ENCODE measurements at places on chromosomes 13 and 19.

DNA sequence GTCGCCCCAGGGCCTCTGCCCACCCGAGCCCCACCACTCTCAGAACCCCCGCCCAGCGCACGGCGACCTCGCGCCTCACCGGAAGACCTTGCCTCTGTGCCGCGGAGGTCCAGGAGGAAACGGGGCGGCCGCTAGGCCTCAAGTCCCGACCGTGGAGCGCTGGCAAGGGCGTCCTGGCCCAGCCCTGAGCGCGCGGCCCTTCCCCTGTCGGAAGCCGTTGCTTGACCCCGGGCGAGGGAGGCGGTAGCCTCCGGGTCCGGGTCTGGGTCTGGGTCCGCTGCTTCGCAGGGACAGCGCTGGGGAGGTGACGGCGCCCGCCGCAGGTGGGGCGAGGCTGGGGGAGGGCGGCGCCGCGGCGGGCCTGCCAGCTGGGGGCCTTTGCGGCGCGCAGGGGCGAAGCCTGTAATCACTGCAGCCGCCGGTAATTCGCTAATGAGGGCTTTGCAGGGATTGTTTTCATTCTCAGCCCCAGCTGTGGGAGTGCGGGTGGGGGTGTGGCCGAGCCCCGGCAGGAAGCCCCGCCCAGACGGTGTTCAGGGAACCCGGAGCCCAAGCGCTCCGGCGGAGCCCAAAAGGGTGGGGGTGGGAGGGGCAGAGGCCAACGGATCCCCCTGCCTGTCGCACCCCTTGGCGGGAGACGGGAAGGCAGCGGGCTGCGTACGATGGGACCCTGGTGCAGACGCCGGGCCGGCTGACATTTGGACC lies 8.6 kb downstream of the C19orf25 start:
- DNase-seq = peak; percentile 96

DNA sequence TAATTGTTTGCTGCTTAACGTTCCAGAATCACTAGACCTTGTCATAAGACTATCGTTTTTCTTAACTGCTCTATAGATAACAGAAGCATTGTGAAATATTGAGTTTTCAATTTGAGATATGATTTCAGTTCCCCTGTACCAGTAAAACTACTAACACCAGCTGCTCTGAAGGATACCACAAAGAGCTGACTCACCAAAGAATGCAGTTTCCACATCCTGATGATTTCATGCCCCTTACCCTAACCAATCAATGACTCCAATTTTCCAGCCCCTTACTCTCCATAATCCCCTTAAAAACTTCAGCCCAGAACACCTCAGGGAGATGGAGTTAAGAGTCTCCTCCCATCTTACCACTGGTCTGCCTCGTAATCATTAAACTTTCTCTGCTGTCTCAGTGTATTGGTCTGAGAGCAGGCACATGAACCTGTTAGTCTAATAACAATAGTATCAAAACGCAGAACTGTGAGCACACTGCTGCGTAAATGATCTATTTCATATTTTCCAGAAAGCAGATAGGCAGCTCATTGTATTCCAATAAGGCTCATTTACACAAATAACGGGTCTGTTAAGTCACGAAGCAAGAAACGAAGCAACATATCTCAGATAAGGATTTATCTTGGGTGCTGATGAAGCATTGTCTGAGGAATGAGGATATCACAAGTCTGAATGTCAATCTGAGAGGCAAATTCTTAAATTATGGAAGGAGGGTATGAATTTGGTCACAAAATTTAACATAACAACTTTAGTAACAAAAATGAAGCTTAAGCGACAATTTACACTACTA lies 14.1 kb upstream of the CCNA1 start:
- no peak for DNase-seq

- DNase-seq = peak; percentile 46
Observed at GRCh38 chr13:99015606-99016490, 38.0 kb upstream of the DOCK9 start.

- DNase-seq = no peak
Observed at GRCh38 chr19:30338041-30338456, 34.1 kb upstream of the ZNF536 start.

DNA sequence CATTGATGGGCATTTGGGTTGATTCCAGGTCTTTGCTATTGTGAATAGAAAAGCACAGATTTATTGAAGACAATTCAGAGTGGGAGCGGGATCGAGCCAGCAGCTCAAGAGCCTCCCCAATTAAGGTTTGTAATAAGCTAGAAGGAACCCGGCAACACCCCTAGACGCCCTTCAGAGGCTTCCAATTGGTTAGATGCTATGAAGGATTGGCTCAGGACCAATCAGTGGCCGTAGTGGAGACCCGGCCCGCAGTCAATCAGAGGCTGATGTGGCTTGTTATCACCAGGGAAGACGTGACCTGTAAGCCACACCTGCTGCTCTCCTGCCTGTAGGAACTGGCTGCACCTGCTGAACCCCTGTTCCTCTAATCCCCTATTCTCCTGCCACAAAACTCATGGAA lies 14.6 kb downstream of the SIGLEC11 start:
- no peak for DNase-seq

- DNase-seq = no peak
Observed at GRCh38 chr13:114134944-114135610, 2.7 kb upstream of the RASA3 start.

DNA sequence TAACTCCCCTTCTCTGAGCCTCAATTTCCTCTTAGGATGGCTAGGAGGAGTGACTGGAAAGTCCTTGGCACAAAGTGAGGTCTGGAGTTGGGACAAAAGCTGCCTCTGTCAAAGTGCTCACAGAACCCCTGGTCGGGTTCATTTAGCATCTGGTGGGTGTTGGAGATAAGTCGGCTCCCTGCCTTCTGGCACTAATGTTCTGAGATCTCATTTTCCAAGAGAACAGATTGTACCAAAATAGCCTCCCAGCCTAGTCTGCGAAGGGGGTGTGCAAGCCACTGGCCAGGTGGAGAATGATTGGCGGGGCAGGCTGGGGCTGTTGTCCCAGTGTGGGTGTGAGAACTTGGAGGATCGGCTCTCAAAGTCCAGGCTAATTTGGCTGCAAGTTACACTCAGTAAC lies 20.7 kb upstream of the NWD1 start:
- DNase-seq = no peak

GRCh38 chr19:56314018-56314380 lies 640 bp downstream of the ZSCAN5A start:
- peak; percentile 90 for DNase-seq

GRCh38 chr19:8466018-8466417 lies 21.2 kb downstream of the HNRNPM start:
- no peak for DNase-seq

- no peak for DNase-seq
Observed at GRCh38 chr19:30696514-30696913, 324.3 kb downstream of the ZNF536 start.

DNA sequence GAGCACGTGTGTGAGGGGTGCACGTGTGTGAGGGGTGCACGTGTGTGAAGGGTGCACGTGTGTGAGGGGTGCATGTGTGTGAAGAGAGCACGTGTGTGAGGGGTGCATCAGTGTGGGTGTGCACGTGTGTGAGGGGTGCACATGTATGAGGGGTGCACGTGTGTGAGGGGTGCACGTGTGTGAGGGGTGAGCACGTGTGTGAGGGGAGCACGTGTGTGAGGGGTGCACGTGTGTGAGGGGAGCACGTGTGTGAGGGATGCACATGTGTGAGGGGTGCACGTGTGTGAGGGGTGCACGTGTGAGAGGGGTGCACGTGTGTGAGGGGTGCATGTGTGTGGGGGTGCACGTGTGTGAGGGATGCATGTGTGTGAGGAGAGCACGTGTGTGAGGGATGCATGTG lies 15.7 kb downstream of the RASA3 start:
- DNase-seq = no peak

DNA sequence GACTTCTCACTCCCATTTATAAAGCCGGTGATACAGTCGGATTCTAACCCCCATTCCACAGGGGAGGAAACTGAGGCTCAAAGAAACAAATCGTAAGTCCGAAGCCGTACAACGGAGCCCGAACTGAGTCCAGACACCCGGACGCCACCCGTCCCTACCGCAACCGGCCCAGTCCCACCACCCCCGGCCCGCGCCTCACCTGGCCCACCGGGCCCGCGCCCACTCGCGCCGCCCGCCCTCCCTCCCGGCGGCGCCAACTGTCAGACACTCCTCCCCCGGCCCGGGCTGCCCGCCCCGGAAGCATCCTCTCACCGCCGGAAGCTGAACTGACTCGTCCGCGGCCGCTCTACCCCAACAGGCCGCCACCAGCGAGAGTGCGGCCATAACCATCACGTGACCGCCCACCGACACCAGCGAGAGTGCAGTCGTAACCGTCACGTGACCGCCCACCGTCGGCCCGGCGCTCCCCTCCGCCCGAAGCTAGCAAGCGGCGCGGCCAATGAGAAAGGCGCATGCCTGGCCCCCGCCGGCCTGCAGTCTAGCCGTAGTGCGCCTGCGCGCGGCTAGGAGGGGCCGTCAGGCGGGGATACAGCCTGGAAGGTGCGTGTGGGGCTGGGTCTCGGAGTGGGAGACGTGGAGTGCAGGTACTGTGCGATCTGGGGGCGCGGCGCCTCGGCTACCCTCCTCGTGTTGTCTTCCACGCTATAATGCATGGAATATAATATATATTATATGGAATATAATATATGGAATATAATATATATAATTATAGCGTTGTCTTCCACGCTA lies at the start of the genes C19orf47 and PLD3:
C19orf47 (minus strand) TSS at position 273 of the 789 bp plus-strand sequence. CDS start 6,540 bp downstream, outside the sequence.
PLD3 (plus strand) TSS at position 571 of the 789 bp plus-strand sequence. CDS start 17,789 bp downstream, outside the sequence.
- peak; percentile 100 for DNase-seq

DNA sequence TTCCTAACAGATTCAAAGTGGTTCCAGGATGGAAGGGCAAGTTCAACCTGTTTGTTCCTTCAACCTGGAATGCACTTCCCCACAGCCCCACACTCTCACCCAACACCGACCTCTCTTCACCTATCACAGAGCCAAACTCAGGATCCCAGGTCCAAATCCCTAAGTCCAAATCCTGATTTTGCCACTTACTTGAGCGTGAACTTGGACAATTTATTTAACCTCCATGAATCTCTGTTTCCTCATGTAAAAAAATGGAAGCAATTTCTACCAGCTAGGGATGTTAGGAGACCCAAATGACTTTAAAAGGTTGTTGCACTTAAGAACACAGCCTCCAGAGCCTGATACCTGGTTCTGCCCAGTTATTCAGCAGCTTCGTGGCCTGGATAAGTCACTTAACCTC lies 5.4 kb upstream of the IGSF23 start:
- no peak for DNase-seq

DNA sequence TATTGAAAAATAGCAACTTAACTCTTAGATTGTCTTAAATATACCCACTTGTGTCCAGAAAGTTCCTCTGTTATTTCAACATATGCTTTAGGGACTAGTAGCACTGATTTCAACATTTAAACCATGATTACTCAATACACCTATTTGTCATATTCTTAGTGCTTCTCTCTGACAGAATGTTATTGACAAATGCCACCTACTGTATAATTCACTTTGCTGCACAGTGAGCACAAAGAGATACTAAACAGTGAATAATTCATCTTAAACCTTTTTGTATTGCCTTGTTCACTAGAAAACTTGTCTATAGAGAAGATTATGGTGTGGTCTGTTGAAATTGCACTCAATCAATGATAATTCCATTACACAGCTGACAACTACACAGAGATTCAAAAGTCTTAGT lies 692.6 kb downstream of the PCDH17 start:
- DNase-seq = peak; percentile 9

GRCh38 chr13:44573790-44574465 lies 2.2 kb downstream of the TSC22D1 start:
- peak; percentile 66 for DNase-seq

- DNase-seq = no peak
Observed at GRCh38 chr13:23081901-23082300, 98.9 kb upstream of the SGCG start.

- no peak for DNase-seq
Observed at GRCh38 chr19:34975056-34975455, 11.0 kb upstream of the ZNF792 start.

DNA sequence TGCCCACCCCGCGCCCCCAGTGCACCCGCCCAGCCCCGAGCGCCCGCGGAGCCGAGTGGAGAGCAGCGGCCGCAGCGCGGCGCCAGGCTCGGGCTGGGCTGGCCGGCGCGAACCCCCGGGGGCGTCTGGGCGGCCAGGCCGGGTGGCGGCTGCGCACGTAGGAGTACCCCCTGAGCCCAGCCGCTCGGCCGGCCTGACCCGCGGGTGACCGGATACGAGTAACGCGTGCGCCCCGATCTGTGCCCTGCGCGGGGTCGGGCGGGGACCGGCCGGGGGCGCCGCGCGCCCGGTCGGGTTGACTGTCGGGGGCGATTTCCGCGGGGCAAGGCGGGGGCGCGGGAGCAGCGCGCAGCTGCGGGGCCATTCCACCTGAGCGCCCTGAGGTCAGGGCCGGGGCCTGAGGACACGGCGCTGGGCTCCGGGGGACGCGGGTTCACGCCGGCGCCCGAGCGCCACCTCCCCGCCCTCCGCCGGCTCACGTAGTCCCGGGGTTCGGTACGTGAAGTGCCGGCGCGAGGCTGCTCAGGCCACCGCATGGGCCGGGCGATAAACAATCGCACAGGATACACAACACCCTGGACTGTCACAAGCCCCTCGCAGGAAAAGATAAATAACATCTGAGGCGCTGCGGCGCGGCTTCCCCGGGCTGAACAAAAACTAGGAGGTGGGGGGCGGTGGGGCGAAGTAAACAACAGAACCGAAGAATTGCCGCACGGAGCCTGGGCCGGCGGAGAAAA lies 37.6 kb upstream of the FLT1 start:
- DNase-seq = peak; percentile 2

GRCh38 chr13:110127986-110128511 lies 178.9 kb downstream of the COL4A1 start:
- no peak for DNase-seq

GRCh38 chr19:55635856-55636440 lies 4.9 kb upstream of the ZNF580 start:
- no peak for DNase-seq

DNA sequence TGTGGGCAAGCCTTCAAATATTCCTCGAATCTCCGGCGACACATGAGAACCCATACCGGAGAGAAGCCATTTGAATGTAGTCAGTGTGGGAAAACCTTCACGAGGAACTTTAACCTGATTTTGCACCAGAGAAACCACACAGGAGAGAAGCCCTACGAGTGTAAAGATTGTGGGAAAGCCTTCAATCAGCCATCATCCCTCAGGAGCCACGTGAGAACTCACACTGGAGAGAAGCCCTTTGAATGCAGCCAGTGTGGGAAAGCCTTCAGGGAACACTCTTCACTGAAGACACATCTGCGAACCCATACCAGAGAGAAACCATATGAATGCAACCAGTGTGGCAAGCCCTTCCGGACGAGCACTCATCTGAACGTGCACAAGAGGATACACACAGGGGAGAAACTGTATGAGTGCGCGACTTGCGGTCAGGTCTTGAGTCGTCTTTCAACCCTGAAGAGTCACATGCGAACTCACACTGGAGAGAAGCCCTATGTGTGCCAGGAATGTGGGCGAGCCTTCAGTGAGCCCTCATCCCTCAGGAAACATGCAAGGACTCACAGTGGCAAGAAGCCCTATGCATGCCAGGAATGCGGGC lies 28.8 kb downstream of the ZNF333 start:
- DNase-seq = no peak

DNA sequence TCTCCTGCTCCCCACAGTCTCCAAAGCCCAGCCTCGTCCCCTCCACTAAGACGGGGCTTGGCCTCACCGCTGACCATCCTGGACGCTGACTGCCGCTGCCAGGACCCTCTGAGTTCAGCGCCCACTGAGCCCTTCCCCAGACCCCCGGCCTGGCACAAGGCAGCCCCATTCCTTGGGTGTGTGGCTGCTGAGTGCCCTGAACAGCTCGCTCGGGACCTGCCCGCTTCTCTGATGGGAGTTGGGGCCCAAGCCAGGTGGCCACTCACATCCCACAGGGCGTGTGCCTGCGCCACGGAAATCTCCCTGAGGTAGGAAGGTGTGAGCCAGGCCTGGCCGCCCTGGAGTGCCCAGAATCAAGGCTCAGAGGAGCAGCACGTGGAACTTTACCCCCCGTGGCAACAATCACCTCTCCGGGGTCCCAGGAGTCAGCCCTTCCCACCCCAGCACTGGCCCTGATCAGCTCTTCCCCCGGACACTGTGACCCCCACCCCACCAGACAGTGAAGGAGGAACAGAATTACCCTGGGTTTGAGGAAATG lies 20.8 kb downstream of the C13orf46 start:
- DNase-seq = no peak
